Effector CD4-positive, alpha-beta T cell (primary cell): ENCODE measurements at places on chromosomes 7 and 10.

GRCh38 chr7:155997431-155998327 lies 185.4 kb upstream of the SHH start:
- DNase-seq: no peak

DNA sequence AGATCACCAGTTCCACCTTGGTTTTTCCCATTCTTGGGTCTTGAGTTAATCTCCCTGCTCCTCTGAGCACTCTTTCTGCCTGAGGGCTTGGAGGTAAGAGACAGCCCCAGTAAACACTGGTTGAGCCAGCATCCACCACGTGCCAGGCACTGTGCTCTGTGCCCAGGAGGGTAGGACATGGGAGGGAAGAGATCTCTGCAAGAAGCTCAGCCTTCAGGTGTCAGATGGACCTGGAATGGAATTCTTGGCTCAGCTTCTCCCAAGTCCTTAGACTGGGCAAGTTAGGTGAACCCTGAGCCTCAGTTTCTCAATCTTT lies 2.5 kb downstream of the ZYX start:
- no peak for DNase-seq

- no peak for DNase-seq
These were observed 9.9 kb downstream of the VIM start for GRCh38 chr10:17237915-17238444.

- DNase-seq: no peak
These were observed 503.0 kb downstream of the KIF20B start for GRCh38 chr10:90204131-90204955.

DNA sequence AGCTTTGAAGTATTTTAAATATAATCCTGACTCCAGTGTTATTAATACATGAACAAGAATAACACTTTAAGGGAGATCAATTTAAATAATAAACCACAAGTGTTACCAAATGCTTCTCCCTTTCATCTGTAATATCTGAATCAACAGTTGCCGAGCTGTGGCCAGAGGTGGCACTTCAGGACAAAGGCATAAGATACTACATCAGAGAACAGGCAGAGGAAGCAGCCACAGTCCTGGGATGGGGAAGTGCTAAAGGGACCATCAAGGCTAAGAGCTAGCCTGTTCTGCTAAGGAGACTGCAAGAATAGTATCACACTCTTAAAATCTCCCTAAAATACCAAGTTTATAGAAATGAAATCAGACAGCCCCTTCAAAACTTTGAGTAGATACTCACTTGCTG lies 378.2 kb upstream of the PRKCQ start:
- no peak for DNase-seq

DNA sequence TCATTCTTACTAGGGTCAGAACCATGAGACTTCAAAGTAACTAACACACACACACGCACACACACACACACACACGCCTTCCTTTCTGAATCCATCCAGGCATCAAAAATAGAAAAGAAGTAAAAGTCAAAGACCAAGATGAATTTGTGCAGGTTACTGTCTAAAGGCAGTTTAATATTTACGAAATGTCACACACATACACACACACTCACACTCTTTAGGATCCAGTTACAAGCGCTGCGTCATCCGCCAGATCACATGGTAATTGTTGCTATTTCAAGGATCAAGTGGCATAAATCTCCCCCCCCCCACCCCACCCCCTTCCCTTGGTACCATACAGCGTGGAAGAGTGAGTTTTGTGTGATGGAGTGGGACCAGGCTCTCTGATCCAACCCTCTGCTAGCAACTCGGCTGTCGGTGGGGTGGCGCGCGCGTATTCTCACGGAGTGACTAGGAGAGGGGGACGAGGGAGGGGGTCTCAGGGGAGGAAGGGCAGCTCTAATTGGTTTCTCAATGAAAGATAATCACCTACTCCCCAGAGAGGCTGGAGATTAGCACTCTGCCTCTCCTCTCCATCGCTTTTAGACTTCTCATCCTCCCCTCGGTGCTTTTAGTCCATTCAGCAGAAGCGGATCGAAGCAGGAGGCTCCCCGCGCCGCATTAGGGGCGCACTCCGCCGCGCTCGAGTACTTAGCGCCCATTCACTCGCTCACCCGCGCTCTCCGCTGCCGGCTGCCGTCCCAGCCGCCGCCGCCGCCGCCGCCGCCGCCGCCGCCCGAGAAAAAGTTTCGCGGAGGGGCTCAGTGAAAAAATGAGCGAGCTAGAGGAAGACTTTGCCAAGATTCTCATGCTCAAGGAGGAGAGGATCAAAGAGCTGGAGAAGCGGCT lies 83.5 kb upstream of the PRKG1 start:
- no peak for DNase-seq

- no peak for DNase-seq
These were observed 340.3 kb downstream of the FRMD4A start for GRCh38 chr10:13990392-13990805.

DNA sequence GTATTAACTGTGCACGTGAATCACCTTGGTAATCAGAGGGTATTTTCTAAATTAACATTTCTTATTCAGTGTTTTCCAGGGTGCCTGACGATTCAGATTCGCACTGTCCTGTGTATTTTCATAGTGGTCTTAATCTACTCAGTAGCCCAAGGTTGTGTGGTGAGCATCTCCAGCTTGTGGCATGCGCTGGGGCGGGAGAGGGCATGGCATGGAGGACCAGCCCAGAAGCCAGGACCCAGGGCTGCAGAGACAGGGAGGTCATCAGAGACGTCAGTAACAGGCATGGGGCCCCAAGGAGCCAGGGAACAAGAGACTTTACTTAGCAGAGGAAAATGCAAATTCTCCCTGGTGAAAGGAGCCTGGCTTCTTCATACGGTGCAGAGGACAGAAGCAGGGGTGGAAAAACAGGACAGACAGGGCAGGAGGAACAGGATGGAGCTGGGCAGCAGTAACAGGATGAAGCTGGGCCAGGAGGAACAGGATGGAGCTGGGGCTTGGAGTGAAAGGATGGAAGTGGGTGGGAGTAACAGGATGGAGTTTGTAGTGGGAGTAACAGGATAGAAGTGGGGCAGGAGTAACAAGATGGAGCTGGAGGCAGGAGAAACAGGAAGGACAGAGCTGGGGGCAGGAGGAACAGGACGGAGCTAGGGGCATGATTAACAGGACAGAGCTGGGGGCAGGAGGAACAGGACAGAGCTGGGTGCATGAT lies 110.9 kb downstream of the ADCY1 start:
- DNase-seq: no peak
